ENCODE measurements at places on chromosomes 12 and 14.

- peak; percentile 53 for DNase-seq
Observed at GRCh38 chr12:123106640-123107359, 44.1 kb downstream of the PITPNM2 start.

DNA sequence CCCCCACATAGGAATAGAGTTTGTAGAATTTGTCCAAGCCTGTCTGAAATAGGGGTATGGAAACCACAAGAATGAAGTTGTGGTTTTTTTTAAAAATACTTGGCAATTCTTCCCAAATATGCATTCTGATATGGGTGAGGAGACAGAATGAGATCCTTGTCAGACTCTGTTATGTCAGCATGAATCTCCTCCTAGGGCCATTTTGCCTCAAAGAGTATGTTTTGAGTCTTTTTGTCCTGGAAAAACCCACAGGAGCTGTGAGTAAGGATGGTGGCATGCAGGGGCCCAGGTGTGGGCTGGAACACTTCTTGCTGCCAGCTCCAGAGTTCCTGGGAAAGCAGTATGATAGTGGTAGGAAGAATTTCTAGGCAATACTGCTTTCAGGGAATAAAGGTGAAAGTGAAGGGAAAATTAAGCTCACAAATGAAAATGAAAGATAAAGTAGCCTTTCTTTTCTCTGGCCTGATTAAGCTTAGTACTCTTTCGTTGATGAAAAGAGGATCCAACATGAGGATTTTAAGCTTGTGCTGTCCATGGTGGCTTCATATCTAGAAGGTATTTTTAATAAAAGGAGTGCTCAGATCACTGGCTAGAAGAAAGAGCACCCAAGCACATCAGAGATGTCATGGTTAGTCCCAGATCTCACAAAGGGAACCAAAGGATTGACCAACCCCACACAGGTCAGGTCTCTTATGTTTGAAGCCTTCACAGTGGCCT lies 130.8 kb downstream of the LLPH start:
- no peak for DNase-seq

DNA sequence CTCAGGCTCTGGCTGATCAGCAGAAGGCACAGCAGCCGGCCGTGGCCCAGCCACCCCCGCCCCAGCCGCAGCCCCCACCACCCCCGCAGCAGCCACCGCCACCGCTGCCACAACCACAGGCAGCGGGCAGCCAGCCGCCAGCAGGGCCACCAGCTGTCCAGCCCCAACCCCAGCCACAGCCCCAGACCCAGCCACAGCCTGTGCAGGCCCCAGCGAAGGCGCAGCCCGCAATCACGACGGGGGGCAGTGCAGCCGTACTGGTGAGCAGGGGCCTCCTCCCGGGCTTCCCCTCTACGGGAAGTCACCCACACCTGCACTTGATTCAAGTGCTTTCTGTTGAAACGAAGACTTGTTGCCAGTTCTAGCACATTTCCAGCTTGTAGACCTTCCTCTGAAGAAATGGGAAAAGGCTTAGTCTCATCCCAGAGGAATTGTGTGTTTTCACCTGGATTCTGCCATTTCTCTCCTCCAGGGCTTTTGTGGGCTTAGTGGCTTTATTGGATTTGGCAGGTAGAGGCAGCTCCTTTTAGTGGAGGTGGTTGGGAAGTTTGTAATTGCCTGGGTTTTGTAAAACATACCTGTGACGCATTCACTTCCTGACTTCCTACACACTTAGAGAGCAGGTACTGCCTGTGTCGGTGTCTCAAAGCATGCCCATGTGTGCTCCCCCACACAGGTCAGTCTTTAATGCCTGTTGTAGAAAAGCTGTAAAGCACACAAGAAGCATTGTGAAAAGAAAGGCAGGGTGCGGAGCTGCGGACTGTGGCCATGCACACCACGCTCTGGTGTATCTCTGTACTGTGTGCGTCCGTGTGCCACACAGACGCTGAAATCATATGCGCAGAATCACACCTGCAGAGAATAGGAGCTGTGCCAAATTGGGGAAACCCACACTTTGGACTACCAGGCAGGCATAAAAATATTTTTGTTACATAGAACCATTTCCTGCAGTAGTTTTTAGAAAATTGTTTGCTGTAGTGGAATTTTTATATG lies 90.5 kb downstream of the DDX51 start:
- no peak for DNase-seq

- no peak for DNase-seq
Observed at GRCh38 chr14:75234173-75235115, 44.2 kb upstream of the FOS start.

- DNase-seq, result no peak
Observed at GRCh38 chr12:50603817-50604639, 99.2 kb downstream of the DIP2B start.

DNA sequence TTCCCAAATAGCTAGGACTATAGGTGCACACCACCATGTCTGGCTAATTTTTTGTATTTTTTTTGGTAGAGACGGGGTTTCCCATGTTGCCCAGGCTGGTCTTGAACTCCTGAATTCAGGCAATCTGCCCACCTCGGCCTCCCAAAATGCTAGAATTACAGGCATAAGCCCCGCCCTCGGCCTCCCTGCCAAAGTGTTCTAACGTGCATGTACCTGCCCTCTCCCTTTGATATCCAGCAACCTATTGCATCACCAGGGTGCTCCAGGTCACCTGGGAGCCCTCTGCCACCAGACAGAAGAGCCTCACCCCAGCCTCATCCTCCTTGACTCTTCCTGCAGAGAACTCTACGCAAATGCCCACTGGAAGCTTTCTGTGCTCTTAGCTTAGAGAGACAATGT lies 2.2 kb upstream of the EML1 start:
- no peak for DNase-seq

DNA sequence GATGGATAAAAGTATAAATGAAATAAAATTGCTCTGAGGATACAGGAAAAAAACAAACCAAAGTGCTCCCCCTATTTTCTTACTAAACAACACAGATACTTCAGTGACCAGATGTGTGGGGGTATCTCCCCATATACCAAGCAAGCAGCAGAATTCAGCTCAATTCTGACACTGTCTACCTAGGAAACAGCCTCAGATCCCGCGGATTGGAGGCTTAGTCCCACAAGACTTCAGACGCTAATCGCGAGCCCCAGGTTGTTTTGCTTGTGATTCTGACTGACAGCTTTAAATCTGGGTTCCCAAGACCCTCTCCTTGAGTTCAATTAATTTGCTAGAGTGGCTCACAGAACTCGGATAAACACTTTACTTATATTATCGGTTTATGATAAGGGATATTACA lies 17.3 kb downstream of the NFKBIA start:
- no peak for DNase-seq

GRCh38 chr14:24848102-24848790 lies 201.7 kb downstream of the STXBP6 start:
- DNase-seq, result no peak

- no peak for DNase-seq
Observed at GRCh38 chr12:4648104-4648500, 749 bp downstream of the AKAP3 start.

- no peak for DNase-seq
Observed at GRCh38 chr12:100075598-100075997, 67.1 kb downstream of the BLTP3B start.

DNA sequence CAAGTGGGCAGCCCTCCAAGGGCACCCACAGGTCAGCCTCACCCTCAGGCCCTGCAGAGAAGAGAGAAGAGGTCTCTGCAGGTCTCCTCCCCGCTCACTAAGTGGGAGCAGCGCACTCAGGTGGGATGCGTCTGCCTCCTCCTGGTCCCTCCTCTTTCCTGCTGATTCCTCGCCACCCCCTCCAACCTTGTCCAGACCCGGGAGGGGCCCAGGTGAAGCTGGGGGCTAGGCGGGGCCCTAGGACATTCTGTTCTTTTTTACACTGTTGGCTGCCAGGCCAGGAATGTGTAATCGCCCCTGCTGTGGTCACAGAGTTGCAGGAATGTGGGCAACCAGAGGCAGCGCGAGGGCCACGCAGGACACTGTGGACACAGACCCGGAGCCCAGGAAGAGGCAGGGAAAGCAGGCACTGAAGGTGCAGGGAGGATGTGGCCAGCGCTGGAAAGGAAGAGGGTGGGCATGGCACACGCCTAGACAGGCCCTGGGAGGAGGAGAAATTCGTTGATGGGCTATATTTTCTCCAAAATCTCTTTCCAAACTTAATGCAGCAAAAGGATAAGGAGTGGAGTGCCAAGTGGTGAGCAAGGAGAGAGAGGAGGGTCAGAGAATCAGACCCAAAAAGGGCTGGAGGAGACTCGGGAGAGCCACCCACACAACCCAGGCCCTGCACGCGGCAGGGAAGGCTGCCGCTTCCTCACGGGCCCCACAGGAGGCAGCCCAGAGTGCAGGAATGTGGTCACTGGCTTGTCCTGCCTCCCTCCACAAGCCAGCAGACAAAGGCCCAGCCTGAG lies 911 bp upstream of the SCNN1A start:
- DNase-seq, result no peak

DNA sequence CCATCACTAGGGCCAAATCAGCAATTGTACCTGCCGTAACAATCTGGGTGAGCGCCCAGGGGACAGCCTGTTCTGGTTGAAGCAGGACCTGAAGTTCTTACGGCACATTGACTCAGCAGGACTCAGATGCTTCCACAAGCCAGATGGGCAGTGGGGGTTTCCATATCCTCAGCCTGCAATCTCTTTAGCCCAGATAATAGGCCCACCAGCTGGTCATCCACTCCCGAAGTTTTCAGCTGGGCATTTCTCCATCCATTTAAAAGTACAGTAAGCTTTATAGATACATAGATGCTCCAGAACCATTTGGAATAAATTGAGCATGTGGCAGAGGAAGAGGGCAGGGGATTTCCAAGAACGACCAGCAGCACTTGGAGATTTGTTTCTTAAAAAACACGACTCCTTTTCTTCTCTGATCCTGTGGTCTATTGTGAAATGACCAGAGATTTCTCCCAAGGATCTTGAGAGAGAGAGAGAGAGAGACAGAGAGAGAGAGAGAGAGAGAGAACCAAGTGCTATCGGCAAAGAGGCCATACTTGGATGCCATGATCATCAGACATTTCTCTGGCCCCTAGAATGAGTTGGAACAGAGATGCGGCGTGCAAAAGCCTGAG lies 74.8 kb upstream of the PLXNC1 start:
- DNase-seq, result no peak

GRCh38 chr14:101916816-101917412 lies 47.5 kb upstream of the DYNC1H1 start:
- DNase-seq, result no peak

- no peak for DNase-seq
Observed at GRCh38 chr12:115017346-115017745, 333.4 kb upstream of the TBX3 start.

DNA sequence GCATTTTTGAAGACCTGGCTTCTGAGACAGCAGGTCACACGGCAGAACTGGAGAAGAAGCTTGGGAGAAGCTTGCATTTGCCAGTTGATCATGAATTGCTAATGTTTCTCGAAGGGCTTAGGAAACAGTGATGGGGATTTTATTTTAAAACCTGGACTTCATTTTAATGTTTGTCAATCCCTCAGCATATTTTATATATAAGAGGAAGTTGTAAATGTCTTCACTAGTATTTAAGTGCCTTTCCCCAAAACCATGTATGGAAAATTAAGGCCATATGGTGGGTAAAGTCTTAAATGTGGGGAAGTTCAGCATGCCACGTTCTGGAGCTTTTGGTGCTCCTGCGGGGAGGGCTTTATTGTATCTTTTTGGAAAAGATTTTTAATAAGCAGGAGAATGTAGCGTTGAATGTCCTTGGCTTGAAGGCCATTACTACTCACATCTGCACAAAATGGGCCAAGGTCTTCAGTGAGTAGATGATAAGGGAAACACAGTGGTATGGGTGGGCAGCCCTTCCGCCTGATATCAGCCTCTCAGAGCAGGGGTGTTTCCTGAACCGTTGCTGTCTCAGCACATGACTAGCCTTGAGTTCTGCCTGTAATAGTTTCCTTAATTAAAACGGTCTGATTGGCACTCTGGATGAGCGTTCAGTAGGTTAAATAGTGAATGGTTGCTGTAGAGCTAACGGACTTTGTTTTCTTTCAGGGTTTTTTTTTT lies 511.4 kb downstream of the PCNX1 start:
- no peak for DNase-seq

DNA sequence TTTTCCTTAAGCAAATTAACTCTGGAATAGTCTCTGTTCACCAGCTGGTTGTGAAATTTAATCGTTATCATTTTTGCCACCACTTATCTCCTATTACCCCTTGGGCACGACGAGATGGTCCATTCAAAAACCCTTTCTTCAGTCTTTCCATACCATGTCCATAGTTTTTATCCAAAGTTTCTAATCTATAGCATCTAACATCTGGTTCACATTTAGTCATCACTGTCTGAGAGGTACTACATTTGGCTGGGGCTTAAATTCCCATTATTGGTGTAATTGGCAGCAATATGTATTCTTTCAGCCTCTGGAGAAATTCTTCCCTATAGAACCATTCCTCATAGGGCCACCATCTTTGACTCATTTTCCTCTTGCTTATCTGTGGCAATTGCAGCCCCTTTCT lies 163.5 kb downstream of the CCER1 start:
- DNase-seq, result no peak

DNA sequence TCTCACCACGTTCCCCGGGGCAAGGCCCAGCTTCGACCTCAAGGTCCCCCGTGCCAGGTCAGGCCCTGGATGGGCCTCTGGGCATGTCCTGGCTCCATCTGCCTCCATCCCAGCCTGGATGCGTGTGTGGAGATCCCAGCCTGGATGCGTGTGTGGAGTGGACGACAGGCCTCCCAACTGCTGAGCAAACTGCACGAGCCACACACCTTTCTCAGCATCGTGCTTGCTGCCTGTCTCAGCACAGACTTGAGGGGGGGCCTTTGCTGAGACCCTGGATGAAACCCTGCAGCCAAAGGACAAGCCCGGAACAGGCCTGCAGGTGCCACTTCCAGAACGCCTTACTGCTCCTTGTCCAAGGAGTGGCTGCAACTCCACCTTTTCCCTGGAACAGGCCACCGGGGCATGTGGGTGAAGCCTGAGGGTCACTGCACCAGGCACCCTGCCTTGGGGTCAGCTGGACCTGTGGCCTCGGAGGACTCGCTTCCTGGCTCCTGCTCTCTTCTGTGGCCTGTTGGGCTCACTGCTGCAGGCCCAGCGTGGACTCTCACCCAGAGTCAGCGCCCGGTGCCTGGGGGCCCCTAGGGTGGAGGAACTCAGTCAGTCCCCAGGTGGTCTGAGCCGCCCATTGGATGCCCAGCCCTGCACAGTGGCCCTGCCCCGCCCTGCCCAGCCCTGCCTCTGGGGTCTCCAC lies 176.0 kb downstream of the KIF26A start:
- DNase-seq, result no peak

- DNase-seq, result peak; percentile 89
Observed at GRCh38 chr12:54560374-54560858, 11.0 kb downstream of the PDE1B start.

DNA sequence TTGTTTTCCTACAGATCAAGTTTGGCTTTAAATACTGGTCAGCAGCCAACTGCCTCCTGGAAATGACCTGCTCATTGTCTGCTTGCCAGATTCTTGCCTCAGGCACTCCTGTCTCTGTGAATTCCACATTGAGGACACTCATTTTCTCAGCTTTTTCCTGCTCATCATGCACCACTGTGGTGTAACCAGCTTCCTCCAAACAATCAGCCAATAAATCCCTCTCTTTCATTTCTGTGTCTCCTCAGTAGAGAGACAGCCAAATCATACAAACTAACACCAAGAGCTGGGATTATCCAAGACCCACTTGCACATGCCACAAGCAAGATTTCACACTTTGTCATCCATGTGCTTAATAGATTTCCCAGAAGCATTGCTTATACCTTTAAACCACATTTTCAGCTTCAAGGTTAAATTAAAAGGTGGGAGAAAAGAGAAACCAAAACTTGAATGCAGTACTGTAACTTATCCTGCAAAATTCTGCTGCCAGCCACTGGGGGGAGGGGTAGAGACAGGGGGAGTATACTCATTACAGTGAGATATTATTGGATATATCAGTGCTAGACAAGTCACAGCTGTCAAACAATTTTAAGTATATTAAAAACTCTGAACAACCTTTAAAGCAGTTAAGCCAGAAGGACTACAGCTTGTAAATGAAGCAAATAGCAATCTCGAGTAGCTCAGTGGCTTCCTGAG lies 105.0 kb downstream of the PPP2R5E start:
- no peak for DNase-seq
